ENCODE measurements at places on chromosomes 2 and 18.

- DNase-seq, result no peak
These were observed 10.0 kb downstream of the FHOD3 start for GRCh38 chr18:36307513-36307912.

- DNase-seq, result no peak
These were observed 32.2 kb downstream of the ZNF532 start for GRCh38 chr18:58896734-58897508.

- no peak for DNase-seq
These were observed 615.6 kb upstream of the CDH2 start for GRCh38 chr18:28792404-28793086.

DNA sequence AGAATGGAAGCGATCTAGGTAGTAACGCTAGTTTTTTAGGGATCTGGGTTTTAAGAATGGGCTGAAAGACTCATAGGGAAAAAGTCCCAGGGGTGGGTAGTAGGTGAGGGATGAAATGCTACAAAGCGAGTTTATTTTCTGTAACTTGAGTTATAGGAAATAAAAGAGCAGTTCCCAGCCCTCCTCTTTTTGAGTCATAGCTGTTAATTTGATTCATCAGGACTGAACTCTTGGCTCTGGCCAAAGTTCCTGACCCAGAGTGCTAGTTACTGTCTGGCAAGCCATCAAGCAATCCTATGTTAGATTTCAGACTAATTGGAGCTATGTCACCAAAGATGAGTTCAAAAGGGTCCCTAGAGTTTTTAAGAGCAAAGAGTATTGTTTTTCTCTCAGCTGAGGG, 17.4 kb upstream of the NOSTRIN start:
- no peak for DNase-seq
